CD4-positive, alpha-beta T cell treated with Interleukin-6 at 100 ng/mL for 8 hours (primary cell): ENCODE measurements at places on chromosomes 11 and 22.

DNA sequence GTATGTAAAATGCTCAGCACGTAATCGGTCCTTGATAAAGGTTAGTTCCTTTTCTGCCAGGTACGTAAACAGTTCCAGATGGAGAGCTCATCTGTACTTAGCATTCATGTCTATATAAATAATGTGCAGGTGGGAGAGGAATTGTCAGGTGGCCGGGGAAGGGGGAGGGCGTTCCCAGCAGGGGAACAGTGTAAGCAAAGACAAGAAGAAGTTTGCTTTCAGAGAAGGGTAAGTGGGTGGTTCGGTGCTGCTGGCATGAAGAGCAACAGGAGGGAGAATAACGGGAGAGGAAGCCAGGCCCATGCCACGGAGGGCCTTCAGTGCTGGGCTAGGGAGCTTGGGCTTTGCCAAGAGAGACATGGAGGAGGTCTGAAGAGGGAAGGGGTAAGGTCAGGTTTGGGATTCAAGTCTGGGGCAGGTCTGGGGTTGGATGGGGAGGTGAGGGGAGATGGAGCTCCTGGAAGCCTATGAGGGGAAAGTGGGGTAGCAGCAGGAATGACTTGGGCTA is 11.4 kb upstream of the WNT11 start:
- no peak for DNase-seq

- no peak for DNase-seq
Measured at GRCh38 chr22:27269751-27270543, 531.6 kb downstream of the MN1 start.

DNA sequence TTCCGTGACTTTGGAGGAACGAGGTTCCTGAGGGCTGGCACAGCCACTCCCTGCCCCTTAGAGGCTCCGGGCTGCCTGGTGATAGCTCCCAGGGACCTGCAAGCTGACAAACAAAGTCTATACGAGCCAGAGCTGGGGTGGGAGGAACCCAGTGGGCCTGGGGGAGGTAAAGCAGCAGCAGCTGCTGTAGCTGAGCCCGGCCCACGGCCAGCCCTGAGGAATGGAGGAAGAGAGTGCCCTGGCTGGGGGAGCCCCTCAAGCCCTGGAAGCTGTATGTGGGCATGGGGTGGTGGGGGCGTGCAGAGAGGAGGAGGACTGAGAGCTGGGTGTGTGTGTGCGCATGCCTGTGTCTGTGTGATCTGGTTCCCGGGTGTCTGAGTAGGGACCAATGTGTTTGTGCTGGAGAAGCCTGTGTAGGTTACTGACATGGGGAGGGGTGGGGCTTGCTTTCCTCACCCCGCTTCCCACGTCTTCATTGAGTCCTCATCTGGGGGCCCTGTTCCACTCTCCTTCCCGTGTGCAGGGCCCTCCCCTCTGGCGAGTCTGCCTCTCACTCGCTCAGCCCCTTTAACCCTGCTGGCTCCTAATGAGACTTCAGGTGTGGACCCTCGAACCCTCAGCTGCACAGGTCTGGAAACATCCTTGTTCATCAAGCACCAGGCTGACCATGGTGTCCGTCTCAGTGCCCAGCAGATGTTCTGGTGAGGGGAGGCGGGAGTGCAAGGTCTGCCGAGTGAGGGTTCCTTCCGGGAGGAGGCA is 10.8 kb downstream of the ST3GAL4 start:
- no peak for DNase-seq

DNA sequence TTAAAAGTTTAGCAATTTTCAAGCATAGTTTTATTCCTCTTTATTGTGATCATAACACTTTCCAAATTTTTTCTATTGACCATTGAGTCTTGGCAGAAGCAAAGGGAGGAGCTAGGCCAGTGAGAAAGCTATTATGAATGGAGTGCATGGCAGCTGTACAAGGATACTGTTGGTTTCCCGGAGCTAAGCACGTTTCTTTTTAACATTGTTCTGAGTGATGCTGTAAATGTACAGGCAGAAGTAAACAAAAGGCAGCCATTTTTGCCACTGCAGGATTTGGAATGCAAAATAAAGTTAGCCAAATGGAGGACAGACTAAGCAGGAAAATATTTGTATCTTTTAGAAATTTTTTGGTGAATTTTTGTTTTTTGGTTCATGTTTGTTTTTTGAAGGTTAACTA is 16.2 kb downstream of the CBL start:
- no peak for DNase-seq

GRCh38 chr11:73989156-73989555 is 6.5 kb upstream of the UCP2 start:
- no peak for DNase-seq

DNA sequence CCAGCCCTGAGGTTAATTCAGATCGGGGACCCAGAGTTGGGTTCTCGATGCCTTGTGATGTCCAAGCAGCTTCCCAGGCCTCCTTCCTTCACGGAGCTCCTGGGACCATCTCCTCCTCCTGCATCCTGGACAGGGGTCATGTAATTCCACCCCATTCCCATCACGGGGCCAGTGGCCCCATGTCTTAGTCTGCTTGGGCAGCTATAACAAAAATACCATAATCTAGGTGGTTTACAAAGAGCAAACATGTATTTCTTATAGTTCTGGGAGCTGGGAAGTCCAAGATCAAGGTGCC is 41.7 kb upstream of the PRDM11 start:
- no peak for DNase-seq

DNA sequence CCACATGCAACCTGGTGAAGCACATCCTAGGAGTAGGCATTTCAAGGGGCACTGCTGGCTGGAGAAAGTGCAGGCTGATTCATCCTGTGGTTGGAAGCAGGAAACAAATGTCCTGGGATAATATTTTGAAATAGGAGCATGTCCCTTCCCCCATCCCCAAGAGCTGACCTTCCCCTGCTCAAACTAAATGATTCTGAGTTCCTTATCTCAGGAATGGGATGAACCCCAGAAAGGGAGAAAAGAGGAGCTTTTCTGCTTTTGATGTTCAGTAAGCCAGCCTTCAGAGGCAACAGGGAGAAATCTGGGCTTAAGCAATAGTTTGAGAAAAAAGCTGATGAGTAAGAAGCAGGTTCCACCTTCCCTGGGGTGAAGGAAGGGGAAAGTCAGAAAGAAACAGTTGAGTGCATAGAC is 19.5 kb upstream of the SPON1 start:
- no peak for DNase-seq

- DNase-seq, result no peak
Measured at GRCh38 chr11:9126636-9127035, 35.2 kb upstream of the SCUBE2 start.

DNA sequence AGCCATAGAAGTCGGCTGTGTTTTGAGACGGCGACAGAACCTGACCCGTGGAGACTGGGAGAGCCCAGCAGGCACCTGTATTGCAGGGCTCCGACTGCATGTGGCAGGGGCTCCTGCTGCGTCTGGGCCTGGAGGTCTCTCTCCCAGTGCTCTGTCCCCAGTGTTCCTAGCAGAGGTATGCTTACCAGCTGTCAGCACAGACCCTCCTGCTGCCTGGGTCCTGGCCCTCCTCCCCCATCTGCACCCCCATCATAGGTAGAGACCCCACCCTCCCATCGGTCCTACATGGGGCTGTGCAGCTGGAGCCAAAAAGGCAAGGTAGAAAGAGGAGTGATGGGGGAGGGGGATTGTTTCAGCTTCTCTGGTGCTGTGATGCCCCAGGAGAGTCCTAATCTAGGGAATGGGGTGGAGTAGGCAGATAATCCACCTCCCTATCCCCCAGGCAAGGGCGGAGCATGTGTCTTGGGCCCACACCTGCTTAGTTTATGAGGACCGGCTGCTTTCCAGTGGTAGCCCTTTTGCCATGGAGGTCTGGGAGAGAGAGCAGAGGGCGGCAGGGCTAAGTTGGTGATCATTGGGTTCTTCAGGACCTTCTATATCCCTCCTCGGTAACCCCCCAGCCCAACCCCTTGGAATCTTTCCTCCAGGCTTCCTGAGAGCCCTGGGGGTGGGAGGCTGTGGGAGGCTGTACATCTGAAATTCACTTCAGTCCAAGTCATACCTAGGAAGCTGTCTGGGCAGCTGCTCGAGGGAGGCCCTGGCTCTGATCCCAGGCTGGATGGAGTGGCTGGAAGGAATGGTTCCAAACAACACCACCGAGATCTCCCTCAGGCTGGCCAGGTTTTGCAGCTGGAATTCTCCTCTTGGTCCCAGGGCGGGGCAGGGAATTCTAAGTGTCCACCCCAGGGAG is 5.3 kb downstream of the SLC7A4 start:
- DNase-seq, result no peak

DNA sequence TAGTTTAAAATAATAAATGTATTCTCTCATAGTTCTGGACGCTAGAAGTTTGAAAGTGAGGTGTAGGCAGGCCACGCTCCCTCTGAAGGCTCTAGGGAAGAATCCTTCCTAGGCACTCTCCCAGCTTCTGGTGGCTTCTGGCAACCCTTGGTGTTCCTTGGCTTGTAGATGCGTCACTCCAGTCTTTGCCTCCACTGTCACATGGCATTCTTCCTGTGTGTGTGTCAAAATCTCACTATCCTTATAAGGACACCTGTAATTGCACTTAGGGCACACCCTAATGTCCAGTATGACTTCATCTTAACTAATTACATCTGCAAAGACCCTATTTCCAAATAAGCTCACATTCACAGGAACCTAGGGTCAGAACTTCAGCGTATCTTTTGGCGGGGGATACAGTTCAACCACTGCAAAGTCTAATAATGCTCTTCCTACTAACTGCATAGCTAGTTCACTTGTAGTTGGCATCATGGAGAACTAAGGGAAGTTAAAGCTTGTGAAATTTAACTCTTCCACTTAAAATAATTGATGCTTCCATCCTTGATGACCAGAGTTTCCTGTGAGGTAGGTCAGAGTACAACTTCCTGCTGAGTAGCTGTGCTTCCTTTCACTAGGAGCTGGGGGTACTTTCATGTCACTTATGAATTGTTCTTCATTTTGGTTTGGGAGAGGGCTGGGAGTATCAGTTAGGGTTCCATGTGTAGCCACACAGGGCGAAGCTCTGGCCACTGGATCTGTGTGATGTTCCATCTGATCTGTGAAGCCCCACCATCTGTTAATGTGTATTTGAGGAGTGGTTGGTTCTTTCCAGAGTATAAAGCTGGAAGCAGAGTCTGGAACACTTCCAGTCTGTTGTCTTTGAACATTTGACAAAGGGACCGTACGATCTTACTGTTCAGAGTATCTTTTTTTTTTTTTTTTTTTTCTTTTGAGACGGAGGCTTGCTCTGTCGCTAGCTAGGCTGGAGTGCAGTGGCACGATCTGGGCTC is 10.5 kb downstream of the YWHAH start:
- DNase-seq, result no peak

DNA sequence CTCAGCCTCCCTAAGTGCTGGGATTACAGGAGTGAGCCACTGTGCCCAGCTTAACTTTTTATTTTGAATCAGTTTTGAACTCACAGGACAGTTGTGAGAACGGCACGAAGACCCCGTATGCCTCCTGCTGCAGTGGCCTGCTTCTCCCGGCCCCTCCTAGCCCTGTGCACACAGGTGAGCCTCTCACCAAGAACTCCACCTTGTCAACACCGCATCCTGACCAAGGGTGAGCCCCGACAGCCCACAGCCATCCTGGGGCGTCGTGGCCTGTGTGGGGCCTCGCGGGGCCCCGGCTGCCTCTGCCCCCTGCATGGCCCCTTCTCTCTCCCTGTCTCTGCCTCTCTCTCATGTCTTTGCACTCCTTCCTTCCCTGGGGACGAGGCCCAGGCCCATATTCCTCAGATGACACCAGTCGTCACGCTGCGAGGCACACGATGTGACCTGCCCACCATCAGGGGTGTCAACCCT is 38.8 kb downstream of the GNB1L start:
- no peak for DNase-seq

DNA sequence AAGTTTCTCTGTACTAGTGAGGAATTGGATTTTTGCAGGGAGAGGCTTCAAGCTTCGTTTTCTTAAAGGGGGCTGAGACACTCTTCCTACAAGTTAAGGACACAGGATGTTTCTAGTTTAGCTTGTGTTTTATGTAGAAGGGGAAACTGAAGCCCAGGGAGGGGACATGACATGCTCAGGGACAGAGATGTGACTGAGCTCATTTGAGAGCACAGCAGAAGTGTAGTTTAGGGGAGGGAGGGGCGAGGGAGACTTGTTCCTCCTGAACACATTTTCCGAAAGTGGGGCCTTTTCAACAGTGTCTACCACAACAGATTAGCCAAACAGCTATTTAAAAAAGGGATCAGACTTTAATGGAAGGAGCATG is 148.1 kb downstream of the FBXO7 start:
- no peak for DNase-seq

- no peak for DNase-seq
Measured at GRCh38 chr11:2517386-2518064, 72.7 kb downstream of the KCNQ1 start.

- peak; percentile 53 for DNase-seq
Measured at GRCh38 chr11:73366265-73366610, 10.0 kb upstream of the RELT start.

- no peak for DNase-seq
Measured at GRCh38 chr22:26471522-26471921, 12.1 kb downstream of the HPS4 start.

- no peak for DNase-seq
Measured at GRCh38 chr11:104337273-104337672, 173.3 kb upstream of the PDGFD start.

DNA sequence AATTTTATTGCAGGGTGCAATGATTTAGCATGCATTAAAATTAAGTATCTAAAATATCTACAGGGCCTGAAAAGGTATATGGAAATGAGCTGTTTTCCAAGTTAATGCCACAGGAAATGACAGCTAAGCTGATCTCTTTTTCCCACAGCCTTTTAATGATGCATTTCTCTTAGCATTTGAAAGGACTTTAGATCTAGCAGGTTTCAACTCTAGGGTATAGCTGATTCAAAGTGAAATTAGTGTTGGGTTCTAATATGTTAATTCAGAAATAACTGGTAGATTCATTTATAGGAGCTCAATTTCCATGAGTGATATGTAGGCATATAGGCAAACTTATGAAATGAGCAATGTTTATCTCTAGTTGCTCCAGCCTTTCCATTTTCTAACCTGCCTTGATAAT is 274.2 kb downstream of the CASP12 start:
- no peak for DNase-seq

DNA sequence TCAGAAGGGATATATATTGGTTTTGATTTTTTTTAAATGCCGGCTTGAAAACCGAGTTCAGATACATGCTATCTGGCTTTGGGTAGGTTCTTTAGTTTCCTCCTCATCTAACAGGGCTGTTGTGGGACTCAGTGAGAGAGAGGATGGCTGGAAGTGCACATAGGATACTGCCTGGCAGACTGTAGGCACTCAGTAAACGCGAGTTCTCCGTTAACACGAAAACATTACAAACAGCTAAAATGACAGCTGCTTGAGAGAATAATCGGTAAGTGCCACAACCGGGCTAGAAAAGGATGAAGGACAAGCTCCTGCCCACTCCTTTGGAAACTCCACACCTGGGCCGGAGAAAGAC is 369 bp downstream of the XRRA1 start:
- peak; percentile 5 for DNase-seq
